ENCODE measurements at places on chromosomes 4 and X.
A peak's percentile ranks its signal among the peaks of the same experiment; 100 is the strongest.

GRCh38 chrX:47413179-47413594 lies 42.8 kb downstream of the ZNF157 start:
- H3K4me1 ChIP-seq: no peaks in the 10 kb centered on the region
- no peak overlapping the region for H3K27ac ChIP-seq
- no peaks in the 10 kb centered on the region for H3K36me3 ChIP-seq
- no peak for DNase-seq
- no peak overlapping the region for H3K4me3 ChIP-seq
- H3K27me3 ChIP-seq: no peaks in the 10 kb centered on the region

- no peaks in the 10 kb centered on the region for H3K27me3 ChIP-seq
- H3K27ac ChIP-seq: no peak overlapping the region
- H3K36me3 ChIP-seq: peaks cover 16% of the 10 kb centered on the region
- H3K4me1 ChIP-seq: peaks cover 4% of the 10 kb centered on the region
- DNase-seq: no peak
- H3K4me3 ChIP-seq: no peak overlapping the region
Measured at GRCh38 chr4:67680581-67681222, 20.3 kb downstream of the UBA6 start.

DNA sequence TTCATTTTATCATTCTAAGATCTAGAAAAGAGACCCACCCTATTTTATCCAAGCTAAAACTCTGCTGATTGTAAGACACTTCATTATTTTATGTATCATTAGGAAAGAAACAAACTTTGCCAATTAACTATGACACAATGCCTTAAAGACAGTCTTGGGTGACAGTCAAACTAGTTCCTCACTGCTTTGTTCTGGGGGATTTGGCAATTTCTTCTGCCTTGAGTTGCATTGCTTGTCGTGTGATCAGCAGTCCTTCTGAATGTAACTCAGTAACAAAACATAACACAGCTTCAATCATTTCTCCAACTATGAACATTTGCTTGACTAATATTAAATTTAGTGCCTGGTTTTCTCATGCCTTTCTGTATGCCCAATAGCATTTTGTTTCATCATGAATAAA lies 577.9 kb upstream of the DIPK2B start:
- H3K36me3 ChIP-seq: no peaks in the 10 kb centered on the region
- DNase-seq: no peak
- H3K27me3 ChIP-seq: no peaks in the 10 kb centered on the region
- peaks cover 45% of the 10 kb centered on the region for H3K4me1 ChIP-seq

- H3K27me3 ChIP-seq: peaks cover 4% of the 10 kb centered on the region
- H3K27ac ChIP-seq: no peak overlapping the region
- no peaks in the 10 kb centered on the region for H3K36me3 ChIP-seq
- no peak for DNase-seq
- no peak overlapping the region for H3K4me3 ChIP-seq
Measured at GRCh38 chr4:56690393-56690792, 9.3 kb upstream of the HOPX start.

DNA sequence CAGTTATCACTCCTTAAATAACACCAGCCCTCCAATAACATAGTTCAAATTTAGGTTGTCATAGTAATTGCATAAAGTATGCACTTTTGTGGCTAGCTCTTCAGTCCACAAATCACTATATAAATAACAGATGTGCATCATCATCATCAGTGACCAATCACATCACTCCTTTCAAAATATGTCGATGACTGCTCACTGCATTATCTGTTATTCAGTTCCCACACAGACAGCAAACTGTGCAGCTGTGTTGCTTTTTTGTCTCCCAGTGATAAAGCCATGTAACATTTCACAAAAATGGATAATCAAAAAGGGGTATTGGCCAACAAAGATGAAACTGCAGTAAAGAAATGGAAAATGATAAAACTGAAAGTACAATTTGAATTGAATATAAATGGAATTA lies 205.4 kb downstream of the DCLK2 start:
- H3K27ac ChIP-seq: no peak overlapping the region
- no peak overlapping the region for H3K4me3 ChIP-seq
- H3K4me1 ChIP-seq: no peaks in the 10 kb centered on the region
- H3K27me3 ChIP-seq: no peaks in the 10 kb centered on the region
- DNase-seq: no peak
- H3K36me3 ChIP-seq: peaks cover 20% of the 10 kb centered on the region

GRCh38 chr4:17561195-17561909 lies 15.6 kb upstream of the LAP3 start:
- H3K4me1 ChIP-seq: no peaks in the 10 kb centered on the region
- H3K27ac ChIP-seq: no peak overlapping the region
- H3K36me3 ChIP-seq: no peaks in the 10 kb centered on the region
- H3K27me3 ChIP-seq: no peaks in the 10 kb centered on the region

DNA sequence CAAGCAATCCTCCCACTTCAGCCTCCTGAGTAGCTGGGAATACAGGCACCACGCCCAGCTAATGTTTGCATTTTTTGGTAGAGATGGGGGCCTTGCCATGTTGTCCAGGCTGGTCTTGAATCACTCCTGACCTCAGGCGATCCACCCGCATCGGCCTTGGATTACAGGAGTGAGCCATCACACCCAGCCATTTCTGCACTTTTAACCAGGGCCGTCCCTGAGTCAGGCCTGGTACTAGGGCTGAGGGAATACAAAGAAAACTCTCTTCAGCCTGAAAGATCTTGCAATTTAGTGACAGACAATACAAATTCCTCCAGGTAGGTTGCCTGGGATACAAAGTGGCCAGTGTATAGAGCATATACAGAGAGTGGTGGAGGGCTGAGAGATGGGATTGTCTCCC lies 65.8 kb downstream of the BCOR start:
- no peak for DNase-seq
- no peak overlapping the region for H3K4me3 ChIP-seq
- H3K36me3 ChIP-seq: no peaks in the 10 kb centered on the region

DNA sequence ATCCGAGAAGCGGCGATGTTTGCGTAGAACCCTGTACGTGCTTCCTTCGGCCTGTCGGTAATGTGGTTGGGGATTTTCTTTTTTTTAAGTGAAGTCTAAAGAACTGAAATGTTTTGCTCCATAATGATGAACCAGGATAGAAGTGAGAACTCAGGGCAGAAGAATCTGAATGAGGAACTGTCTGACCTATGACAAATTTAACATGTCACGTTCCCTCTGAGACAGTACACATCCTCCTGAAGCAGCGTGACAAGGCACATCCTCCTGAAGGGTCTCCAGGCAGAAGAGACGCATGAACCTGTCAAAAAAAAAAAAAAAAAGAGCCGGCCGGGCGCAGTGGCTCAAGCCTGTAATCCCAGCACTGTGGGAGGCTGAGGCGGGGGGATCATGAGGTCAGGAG lies 6.2 kb downstream of the CSF2RA start:
- H3K4me1 ChIP-seq: peaks cover 2% of the 10 kb centered on the region
- no peaks in the 10 kb centered on the region for H3K27me3 ChIP-seq
- no peak overlapping the region for H3K4me3 ChIP-seq
- no peak overlapping the region for H3K27ac ChIP-seq
- no peak for DNase-seq

DNA sequence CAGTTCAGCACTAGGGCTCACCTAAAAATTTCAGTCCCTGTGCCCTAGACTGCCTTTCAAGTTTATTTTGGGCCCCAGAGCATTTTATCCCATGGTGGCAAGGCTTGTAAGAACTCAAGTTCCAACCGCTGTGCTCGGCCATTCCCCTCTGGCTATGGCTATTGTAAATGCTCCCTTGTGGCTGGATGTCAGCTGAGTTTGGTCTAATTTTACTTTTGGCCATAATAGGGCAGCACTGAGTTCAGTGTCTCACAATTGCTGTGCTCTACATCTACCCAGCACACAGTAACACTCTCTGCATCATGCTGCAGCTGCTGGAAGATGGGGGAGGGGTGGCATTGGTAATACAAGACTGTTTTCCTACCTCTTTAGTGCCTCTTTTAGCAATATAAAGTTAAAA lies 210.8 kb upstream of the IRS4 start:
- H3K4me3 ChIP-seq: no peak overlapping the region
- no peaks in the 10 kb centered on the region for H3K4me1 ChIP-seq
- no peak for DNase-seq
- H3K27me3 ChIP-seq: no peaks in the 10 kb centered on the region

GRCh38 chr4:89077761-89078160 lies 20.8 kb upstream of the FAM13A start:
- H3K27ac ChIP-seq: no peak overlapping the region
- H3K4me1 ChIP-seq: no peaks in the 10 kb centered on the region
- H3K27me3 ChIP-seq: no peaks in the 10 kb centered on the region
- no peak overlapping the region for H3K4me3 ChIP-seq

GRCh38 chrX:26649534-26649933 lies 433.6 kb downstream of the MAGEB5 start:
- H3K27me3 ChIP-seq: no peaks in the 10 kb centered on the region
- H3K4me3 ChIP-seq: no peak overlapping the region
- DNase-seq: peak; percentile 16

- no peak overlapping the region for H3K27ac ChIP-seq
- H3K27me3 ChIP-seq: no peaks in the 10 kb centered on the region
- no peaks in the 10 kb centered on the region for H3K36me3 ChIP-seq
Measured at GRCh38 chrX:29762006-29762405, 453.4 kb upstream of the MAGEB2 start.

- no peaks in the 10 kb centered on the region for H3K36me3 ChIP-seq
- H3K4me1 ChIP-seq: no peaks in the 10 kb centered on the region
Measured at GRCh38 chrX:133965321-133965720, 20.1 kb downstream of the GPC3 start.

GRCh38 chrX:13797512-13797911 lies 19.4 kb downstream of the GPM6B start:
- DNase-seq: no peak
- no peaks in the 10 kb centered on the region for H3K4me1 ChIP-seq
- no peak overlapping the region for H3K27ac ChIP-seq
- no peaks in the 10 kb centered on the region for H3K27me3 ChIP-seq
- no peak overlapping the region for H3K4me3 ChIP-seq

- H3K4me1 ChIP-seq: no peaks in the 10 kb centered on the region
- H3K4me3 ChIP-seq: no peak overlapping the region
- no peaks in the 10 kb centered on the region for H3K36me3 ChIP-seq
- no peak for DNase-seq
- no peaks in the 10 kb centered on the region for H3K27me3 ChIP-seq
- H3K27ac ChIP-seq: no peak overlapping the region
Measured at GRCh38 chr4:72858328-72858727, 211.2 kb downstream of the COX18 start.

DNA sequence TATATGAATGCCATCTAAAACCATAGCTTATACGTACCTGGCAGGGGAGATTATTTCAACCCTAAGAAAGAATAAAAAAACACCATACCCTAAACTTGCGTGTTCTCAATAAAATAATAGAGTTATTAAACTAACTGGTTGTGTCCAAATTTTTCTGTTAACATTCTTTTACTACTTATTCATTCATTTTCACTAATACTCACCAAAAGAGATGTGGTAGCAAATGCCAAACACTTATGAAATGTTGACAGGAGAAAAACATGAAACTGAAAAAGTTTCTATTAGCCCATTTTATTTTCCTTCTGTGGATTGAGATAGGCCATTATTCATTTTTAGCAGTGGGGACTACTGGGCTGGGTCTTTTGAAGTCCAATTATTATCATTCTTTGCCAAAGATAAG lies 102.0 kb downstream of the TSPAN5 start:
- no peak overlapping the region for H3K27ac ChIP-seq
- no peak overlapping the region for H3K4me3 ChIP-seq
- no peak for DNase-seq
- no peaks in the 10 kb centered on the region for H3K4me1 ChIP-seq
- no peaks in the 10 kb centered on the region for H3K36me3 ChIP-seq

DNA sequence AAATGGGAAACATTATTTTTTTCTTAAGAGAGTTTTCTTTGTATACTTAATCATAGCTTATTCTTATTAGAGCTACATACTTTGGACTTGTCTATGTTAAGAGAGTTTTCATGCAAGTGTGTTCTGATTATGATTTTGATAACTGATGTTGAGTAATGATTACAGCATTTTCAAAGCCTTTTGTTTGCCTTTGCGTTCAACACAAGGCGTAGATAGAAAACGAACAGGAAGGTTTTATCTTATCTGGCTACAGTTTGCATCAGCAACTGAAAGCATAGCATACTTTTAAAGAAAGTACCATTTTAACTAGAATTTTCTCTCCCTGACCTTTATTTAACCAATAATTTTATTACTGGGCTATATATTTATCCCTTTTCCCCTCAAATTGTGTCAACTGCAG lies 51.6 kb upstream of the PDLIM5 start:
- no peaks in the 10 kb centered on the region for H3K4me1 ChIP-seq
- H3K4me3 ChIP-seq: no peak overlapping the region
- H3K27ac ChIP-seq: no peak overlapping the region
- DNase-seq: no peak

DNA sequence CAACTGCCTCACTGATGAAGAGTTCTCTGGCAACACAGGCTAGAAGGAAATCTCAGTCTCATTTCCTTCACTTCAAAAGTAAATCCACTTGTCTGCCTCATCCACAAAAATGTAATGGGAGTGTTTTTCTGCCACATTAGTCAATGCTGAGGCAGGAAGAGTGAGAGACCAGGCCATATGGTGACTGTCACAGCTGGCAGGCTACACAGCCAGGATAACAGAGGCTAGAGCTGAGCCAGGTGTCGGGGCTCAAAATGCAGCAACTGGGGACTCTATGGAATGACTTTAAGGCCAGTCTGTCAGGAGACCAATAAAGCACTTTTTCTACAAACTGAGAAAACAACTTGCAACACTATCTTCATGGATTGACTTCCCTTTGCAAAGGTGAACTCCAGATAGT lies 204.2 kb downstream of the GPC3 start:
- H3K4me1 ChIP-seq: no peaks in the 10 kb centered on the region
- no peak overlapping the region for H3K4me3 ChIP-seq
- DNase-seq: no peak
- H3K27me3 ChIP-seq: no peaks in the 10 kb centered on the region
- H3K27ac ChIP-seq: no peak overlapping the region
- no peaks in the 10 kb centered on the region for H3K36me3 ChIP-seq

DNA sequence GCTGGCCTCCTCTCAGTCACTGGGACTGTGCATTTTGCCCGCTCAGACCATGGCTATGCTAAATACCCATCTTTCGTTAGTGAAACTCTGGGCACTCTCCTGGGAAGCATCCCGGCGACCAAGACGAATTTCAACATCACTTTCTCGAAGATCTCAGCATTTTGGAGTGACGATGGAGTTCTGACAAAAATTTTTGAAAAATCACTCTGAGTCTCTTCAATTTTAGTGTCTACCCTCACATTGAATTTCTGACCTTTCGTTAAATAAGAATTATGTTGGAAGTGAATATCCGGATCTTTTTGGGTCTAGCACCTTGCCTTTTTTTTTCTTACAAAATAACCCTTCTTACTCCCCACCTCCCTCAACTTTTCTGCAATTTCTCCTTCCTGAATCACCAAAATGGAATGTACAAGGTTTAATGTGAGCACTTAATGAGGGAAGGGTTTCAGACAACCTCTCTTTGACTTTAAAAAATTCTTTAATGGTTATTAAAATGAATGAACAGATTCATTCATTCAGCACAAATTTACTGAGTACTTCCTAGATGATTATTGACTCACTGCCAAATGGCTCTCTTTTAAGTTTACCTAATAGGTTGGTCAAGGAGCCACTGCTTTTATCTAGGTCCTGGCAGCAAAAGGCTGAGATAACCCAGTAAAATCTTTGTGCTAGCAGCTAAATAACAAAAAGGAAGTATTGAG lies 746 bp upstream of the AADAT start:
- peaks cover 5% of the 10 kb centered on the region for H3K4me1 ChIP-seq
- no peaks in the 10 kb centered on the region for H3K36me3 ChIP-seq
- DNase-seq: no peak

All from CD4-positive, alpha-beta memory T cell (primary cell).